ENCODE measurements at places on chromosomes 2 and 18.

- DNase-seq = no peak
Measured at GRCh38 chr2:127293386-127293747, 577 bp downstream of the ERCC3 start.

DNA sequence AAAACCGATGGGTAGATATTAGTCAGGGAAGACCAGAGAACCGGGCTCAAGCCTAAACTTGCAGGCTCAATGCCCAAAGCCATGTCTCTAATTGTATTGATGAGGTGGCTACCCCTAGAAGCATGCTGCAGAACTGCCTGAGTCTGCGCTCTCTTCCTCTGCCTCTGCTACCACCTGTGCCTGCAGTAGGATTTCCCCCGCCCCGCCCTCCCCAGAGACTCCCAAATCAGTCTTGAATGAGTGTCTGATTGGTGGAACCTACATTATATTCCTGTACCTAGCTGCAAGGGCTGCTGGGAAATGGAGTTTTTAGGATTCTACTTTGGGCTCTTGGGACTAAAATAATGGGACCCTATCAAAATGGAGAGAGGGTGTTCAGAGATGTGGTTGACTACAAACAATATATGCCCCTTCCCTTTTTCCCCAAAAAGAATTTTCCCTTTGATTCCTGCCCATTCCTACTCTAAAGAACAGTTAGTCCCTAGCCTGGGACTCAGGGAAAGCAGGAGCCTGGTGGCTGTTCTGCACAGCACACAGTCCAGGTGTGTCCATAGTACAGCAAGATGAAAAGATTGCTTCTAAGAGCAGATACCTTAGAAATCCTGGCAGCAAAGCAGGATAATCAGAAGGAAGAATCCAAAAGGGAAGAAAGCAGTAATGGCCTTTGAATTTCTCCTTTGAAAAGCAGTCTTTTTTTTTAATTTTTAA, 12.5 kb downstream of the GRP start:
- DNase-seq = no peak

DNA sequence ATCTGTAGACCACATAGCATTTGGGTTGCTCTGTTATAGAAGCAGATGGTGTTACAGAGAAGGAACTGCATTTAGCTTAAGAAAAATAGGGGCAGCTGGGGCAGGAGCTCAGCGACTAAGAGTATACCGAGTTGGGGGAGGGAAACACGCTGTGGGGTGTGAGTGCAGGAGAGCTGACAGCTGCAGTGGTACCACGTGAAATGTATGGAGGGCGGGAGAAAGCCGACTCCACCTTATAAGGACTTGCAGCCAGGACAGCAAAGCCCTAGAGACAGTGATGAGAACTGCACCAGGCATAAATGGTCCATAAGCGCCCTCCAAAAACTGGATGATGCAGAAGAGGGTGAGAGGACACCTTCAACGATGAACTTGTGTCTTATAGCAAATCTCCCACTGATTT, 237.6 kb downstream of the PRKCE start:
- no peak for DNase-seq

DNA sequence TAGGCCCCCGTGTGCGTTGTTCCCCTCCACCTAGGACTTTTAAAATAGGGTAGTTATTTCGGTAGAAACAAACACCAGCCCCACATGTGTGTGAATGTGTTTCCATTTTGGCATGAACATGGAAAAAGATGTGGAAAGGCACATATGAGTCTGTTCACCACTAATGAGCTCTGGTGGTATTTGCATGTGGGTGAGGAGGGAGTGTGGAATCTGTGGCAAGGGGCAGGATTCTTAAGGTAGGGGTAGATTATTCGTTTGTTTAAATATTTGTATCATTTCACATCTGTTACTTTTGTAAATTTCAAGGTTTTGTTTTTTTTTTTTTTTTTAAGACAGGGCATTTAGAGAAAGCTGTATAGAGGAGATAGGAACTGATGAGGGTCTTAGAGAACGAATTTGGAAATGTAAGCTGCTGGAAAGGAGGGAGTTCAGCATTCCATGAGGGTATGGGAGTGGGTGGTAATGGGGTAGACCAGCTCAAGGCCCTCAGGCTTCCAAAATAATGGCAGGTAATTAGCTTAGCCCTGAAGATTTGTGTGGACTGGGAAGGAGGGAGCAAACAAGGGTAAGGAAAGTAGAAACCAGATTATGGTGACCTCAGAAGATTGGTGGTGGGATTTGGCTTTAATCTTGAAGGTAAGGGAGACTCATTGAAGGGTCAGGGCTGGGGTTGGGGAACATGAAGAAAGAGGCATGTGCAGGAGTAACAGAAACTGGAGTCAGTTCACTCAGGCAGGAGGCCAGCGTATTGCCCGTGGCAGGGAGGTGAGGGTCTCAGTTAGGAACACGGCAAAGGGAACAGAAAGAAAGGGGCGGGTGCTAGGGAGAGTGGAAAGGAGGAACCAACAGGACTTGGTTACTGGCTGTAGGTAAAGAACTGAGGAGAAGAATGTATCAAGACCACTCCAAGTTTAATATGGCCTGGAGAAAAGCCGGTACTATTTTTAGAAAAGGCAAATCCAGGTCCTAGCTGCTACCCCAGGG, 123.6 kb downstream of the PLB1 start:
- no peak for DNase-seq

DNA sequence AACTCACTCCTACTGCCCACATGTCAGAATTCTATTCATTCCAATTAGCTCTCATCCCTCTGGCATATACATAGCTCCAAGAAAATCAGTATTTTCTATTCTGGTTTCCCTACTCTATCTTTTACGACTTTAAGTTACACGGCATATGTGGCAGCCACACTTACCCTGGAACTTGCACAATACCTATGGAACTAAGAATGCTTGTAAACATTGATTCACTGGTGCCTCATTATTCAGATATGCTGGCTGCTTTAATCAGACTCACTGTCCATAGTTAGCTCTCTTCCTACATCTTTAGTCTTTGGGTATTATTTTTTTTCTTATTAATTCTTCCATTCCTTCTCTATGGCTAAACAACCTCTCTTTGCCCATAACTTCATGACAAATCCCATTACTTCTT, 1519.9 kb upstream of the ACVR2A start:
- DNase-seq = no peak

GRCh38 chr2:124708661-124709060, 683.6 kb downstream of the CNTNAP5 start:
- no peak for DNase-seq

DNA sequence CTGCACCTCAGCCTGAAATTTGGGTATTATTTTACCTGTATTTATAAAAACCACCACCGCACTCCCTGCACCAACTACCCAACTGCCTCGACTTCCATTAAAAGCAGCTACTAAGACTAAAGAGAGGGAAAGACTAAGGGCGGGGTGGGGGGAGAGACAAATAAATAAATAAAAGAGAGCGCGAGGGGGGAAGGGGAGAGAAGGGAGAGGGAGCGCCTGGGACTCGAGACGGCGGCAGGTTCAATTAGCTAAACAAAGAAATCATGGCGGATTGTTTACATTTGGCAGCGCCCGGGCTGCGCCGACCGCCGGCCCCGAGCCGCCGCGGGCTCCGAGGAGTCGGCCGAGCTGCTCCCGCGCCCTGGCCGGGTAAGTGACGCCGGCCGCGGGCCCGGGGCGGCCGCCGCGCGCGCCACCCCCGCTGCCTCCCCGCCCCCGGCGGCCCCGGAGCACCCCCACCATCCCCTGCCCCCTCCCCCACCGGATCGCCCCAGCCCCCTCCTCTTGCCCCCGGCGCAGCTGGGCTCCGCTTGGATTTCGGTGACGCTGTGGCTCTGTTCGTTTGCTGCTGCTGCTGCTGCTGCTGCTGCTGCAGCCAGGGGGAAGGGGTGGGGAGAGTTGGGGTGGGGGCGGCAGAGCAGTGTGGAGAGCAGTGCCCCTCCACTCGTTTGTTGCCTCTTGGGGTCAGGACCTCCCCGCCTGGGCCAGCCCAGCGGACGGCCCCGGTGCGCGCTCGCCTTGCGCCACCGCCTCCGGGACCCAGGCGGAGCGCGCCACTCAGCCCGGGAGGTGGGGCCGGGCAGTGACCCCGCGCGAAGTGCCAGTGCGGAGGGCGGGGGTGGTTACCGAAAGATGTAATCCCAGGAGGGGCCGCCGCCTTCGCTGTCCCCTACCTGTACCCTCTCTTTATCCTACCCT, 187.2 kb upstream of the FANCL start:
- DNase-seq = no peak

DNA sequence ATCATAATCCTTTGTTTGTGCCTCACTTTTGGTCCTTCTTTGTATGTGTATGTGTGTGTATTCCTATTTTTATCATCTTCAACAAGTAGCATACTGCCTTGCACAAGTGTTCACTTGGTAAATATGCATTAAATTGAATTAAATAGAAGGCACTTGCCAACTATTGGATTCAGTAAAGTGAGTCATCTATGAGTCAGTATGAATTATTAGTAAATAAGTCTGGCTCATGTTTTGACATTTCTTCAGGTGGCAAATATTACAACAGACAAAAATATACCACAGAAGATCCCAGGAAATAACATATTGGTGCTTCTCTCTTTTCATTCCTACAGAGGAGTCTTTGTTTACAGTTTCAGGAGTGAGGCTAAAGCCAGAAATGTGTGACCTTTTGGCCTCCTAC, 84.1 kb downstream of the CDK15 start:
- DNase-seq = no peak

All from CD8-positive, alpha-beta memory T cell (primary cell).